ENCODE measurements at places on chromosomes 13 and 19. TPM values are rescaled to one million over a fixed set of nuclear protein-coding genes. Genes with fewer than 3 reads are reported as not detected.

DNA sequence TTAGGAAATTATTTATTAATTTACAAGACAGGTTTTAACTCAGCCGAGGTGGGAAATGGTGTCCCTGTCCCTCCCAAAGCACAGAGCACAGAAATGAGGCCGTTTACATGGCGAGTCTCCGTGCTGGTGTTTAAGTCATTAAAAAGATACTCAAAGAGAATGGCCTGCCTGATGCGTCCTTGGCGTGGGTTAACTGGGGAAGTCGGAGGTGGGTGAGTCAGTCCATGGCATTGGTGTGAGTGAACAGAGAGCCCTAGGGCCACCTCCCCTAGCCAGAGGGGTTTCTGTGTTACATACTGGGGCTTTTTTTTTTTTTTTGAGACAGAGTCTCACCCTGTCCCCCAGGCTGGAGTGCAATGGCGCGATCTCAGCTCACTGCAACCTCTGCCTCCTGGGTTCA is 3.9 kb downstream of the FEM1A start:
- no peak for DNase-seq

GRCh38 chr19:57099199-57099661 is 20.6 kb upstream of the USP29 start:
- DNase-seq, result peak; percentile 55

- DNase-seq, result no peak
Observed at GRCh38 chr19:19162495-19162894, 7.6 kb downstream of the MEF2B start.

DNA sequence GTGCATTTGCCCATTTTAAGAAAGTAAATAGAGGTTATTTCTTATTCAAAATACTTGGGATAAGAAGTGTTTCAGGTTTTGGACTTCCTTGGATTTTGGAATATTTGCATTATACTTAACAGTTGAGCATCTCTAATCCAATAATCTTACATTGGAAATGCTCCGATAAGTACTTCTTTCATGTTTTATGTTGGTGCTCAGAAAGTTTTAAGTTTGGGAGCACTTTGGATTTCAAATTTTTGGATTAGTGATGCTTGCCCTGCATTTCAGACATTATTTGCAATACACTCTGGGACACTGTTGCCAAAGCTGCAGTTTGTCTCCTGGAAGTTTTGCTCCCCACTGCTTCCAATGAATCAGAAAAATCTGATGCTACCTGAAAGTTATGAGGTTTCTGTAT is 691.9 kb upstream of the SLITRK6 start:
- no peak for DNase-seq

GRCh38 chr19:38111898-38112297 is 112.1 kb downstream of the DPF1 start:
- DNase-seq, result no peak

- no peak for DNase-seq
Observed at GRCh38 chr13:93413972-93414717, 187.5 kb downstream of the GPC6 start.

GRCh38 chr19:39372047-39372802 is 18.7 kb downstream of the PAF1 start:
- peak; percentile 64 for DNase-seq

DNA sequence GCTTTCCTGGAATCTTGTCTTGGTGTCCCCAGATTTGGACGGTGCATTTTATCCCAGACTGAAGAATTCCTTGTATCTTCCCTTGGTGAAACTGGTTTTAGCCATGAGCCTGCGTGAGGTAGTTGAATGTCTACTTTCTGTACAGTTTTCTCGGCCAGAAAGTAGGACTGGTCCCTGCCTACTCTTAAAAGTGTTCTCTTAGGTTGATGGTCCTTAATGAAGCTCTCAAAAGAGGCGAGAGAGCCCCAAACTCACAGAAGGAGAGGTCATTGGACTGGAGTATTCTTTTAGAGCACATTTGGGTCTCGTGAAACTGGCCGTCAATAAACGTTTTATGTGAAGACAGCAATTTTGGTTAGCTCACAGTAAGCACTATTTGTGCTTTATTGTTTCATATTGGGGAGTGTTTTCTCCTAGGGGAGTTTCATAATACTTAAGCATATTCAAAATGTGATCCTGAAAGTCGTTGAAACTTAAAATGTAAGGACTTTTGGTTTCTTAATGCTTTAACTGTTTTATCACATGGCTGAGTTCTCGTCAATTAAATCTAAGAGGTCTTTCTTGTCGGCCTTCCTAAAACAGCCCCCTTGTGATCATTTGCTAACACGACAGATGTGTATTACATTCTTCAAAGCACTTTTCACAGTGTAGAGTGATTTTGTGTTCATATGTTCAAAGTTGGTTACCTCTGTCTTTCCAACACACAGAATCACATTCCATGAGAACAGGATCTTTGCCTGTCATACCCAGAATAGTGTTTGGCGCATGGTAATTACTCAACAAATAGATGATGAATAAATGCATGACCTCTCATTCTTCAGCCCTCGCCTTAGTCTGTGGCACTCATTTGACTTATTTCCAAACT is 889 bp downstream of the GTF2F2 start:
- no peak for DNase-seq

DNA sequence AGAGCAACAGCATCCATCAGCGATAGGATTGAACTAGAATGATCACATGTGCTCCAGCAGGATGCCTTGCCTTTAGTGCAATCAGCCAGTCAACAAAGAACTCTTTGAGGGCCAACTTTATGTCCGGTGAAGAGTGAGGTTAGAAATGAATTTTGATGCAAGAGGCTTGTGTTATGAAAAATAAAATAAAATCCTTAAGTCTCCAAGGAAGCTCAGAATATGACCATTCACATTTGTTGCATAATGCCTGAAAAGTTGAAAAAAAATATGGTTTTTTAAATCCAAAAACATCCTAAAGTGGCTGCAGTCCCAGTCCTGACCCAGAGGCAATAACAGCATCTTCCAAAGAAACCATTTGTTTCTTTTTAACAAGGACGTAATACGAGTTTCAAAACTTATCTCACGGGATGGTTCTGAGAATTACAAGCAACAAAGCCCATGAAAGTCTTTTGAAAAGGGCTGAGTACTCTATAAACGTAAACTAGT is 61.3 kb downstream of the DCLK1 start:
- no peak for DNase-seq

Gene RASA3
- total RNA-seq, result 4.4 TPM

Gene CD37
- total RNA-seq, result 7.4 TPM

Measured in colonic mucosa (tissue), 4 donors.